HS-5 (cell line): ENCODE measurements at places on chromosomes 12 and 14.

GRCh38 chr14:91614187-91614586 is 104.1 kb upstream of the PPP4R3A start:
- peak; percentile 3 for DNase-seq

DNA sequence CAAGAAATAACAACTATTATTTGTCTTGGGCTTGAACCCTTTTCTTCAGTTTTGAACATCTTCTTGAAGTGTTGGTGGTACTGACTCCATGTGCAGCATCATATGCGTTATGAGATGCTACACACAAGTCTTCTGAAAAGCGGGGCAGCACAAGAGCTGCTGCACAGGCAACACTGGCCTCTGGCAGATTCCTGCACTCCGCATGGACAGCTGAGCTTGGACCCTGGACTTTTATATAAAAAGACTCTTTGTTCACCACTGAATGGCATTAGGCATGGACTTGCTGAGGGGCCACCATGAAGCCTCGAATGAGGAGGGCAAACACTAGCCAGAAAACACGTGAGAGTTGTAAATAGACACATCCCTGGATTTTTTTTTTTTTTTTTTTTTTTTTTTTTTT is 210.8 kb upstream of the NPAS3 start:
- DNase-seq = no peak

- no peak for DNase-seq
These were observed 92.8 kb upstream of the TMTC2 start for GRCh38 chr12:82593901-82594396.

DNA sequence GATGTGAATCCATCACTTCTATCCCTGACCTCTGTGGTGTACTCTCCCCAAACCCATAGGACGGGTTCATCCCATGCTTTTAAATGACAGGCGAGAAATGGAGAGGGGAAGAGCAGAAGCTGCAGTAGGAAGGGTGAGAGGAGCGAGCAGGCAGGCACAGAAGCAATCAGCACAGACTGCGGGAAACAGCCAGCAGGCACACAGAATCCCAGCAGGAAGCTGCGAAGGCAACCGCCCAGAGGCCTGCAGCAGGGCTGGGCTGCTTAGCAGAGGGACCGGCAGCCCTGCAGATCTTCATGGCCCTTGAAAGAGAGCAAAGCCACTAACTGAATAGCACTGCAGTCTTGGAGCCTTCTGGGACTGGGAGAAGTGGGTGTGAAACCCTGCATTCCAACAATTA is 287.0 kb upstream of the FKBP4 start:
- DNase-seq = no peak

GRCh38 chr14:50067723-50068495 is 48.5 kb downstream of the VCPKMT start:
- DNase-seq = no peak

DNA sequence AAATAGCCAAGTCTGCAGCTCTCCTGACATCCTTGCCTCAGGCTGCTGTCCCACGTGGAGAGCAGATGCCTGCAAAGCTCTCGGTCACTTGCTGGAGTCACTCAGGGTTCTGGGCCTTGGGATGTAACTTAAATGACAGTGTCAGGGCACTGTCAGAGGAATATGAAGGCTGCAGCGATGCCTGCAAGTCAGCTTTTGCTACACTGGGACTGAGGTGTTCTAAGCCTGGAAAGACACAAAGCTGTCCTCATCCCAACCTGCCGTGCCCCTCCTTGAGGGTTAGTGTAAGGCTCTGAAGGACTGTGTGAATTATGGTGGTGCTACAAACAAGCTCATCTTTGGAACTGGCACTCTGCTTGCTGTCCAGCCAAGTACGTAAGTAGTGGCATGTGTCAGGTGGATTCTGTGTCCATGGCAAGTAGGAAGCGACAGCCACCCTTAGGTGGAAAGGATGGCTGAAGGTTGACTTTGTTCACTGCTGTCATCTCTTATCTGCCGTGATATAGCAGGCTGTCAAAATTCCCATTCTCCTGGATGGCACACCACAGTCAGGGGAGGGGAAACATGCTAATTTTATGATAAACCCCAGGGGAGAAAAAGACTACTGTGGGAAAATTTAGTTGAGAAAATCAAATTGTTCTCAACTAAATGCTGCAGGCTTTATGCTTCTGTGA is 79.9 kb downstream of the DAD1 start:
- no peak for DNase-seq

DNA sequence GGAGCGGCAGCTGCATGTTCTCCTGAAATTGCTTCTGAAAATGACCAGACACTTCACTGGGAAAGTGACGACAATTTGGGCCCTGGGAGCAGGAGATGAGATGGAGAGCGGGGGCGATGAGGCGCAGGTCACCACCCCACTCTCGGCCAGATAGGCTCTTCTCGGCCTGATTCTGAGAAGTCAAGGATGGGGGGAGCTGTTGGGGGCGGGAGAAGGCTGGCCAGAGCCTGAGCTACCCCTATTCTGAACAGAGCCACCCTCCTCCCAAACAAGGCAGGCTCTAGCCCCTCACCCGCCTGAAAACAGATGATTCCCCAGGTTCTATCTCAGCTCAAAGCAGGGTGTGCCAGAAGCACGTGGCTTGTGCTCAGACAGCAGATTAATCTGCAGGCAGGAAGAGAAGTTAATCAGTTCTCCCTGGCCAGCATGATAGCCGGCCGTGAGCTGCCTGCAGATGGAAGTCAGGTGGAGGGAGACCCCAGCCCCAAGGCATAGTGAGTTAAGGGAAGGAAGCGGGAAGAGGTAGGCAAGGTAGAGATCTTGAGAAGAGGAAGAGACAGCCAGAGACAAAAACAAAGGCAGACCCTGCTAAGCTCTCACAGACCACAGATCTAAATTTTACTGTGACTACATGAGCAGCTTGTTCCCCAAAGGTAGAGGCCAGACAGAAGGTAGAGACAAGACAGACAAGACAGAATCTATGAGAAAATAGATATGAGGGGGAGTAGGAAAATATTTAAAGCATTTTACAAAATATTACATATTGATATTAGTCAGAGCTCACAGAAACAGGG is 10.9 kb upstream of the TAC3 start:
- no peak for DNase-seq

DNA sequence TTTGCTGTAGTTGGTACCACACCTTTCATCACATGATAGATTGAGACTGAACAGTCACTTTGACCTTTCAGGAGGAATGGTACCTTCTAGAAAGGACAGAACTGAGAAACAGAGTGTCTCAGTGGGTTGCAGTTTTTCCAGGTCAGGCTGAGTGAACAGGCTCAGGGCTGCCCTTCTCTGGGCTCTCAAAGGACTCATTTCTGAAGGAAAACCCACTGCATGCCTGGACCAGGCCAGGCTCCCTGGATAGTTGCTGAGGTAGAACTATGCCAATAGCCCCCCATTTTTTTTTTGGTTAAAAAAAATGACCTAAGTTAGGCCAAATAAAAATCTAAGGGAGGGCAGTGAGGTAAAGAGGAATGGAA is 148.1 kb upstream of the EGLN3 start:
- no peak for DNase-seq

DNA sequence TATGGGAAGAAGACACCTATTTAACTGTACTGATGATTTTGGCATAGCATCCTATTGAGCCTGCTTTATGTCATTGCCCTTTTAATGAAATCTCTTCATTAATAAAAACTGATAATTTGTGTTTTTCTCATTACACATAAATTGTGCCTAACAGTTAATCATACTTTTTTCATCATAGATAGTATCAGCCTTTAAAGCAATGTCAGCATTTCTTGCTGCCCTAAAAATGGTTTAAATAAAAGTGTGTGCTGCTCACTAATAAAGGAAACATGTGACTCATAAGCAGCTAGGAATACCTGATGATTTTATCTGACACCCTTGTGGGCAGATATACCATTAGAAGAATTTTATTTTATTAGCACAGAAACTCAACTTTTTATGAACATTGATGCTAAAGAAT is 26.7 kb downstream of the TBK1 start:
- DNase-seq = no peak

DNA sequence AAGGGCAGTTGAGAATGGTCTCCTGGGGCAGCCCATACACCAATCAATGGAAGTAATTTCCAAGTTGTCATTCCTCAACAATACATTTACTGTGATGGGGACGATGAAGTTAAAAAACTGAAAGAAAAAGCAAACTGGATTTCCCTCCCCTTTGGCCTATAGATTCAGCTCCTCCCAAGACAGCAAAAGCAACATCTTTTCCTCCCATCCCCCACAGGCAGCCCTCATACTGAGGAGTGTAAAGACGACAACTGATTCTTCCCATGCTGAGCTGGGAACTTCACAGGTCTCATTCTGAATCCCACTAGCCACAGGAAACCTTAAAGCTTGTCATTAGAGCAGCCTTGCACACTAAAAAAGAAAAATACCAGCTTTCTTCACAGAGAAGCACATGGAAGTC is 48.5 kb downstream of the PITPNM2 start:
- no peak for DNase-seq

GRCh38 chr14:84442521-84442920 is 1087.4 kb upstream of the FLRT2 start:
- no peak for DNase-seq

DNA sequence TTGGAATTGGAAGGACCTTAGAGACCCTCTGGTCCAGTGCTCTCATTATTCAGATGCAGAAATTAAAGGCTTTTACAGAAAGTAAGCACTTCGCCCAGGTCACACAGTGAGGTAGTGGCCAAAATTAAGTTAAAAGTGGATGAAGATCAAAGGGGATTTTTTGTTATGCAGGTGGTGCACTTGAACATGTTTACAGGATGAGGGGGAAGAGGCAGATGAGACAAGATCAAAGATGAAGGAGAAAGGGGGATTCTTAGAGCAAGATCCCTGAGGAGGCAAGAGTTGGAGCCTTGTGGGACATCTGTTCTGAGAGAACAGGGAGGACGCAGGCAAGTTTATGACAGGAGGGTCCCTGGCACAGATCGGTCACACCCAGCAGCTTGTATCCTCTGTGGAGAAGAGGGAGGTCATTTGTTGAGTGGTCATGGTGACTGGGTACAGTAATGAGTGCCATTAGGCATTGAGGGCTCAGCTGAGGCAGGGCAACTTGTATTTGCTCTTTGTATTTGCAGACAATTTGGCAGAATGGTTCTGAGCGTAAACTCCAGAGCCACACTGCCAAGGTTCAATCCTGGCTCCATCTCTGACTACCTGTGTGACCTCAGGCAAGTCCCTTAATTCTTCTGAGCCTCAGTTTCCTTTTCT is 84.0 kb downstream of the BORCS5 start:
- DNase-seq = no peak

GRCh38 chr14:106459971-106460730 is 933.8 kb downstream of the TMEM121 start:
- DNase-seq = no peak

DNA sequence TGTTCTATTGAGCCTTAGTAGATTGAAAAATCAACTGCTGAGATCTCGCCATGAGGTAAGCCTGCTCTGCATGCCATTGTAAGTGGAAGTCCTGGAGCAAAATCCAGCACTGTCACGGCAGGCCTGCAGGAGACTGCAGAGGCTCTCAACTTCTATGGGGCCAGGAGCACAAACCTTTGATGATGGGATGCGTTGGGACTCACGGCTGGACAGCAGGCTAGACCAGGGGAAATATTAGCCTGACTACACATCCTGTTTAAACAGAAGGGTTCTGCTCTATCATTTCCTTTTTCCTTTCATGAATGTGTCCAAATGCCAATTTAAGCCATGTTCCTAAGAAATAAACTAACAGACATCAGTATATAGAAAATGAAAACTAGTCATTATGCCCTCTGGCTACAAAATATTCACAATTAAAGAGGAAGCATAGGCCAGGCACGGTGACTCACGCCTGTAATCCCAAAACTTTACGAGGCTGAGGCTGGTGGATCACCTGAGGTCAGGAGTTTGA is 33.9 kb upstream of the RASSF8 start:
- no peak for DNase-seq

DNA sequence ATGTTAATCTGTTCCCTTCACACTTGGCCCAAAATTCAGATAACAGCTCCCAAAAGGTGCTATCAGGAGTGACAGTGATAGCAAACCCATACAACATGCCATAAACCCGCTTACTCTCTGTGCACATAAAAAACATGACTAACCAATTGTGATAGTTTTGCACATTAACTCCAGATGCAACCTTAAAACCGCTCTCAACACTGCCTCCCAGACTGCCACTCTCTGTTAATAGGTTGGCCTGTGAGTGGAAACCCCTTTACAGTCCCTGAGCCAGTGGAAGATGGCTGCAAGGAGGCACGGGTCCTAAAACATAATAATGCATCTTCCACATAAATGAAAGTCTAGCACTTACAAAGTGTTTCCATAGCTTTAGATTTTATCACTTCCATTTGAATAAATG is 12.0 kb upstream of the TMTC1 start:
- no peak for DNase-seq

DNA sequence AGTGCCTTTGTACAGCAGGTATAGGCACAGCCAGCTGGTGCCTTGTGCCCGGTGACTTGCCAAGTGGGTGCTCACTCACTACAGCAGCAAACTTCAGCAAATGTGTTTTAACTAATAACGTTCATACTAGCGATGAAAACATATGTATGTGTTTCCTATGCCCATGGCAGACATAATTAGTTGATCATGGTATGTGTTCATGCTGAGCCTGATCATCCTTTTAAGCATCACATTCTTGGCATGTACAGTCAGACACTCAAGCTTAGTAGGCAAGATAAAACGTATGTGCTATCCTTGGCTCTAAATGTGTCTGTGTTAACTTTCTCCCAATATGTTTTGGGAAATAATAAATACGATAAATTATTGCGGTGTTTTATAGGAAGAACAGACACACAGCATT is 55.6 kb downstream of the RASSF8 start:
- no peak for DNase-seq

- DNase-seq = no peak
These were observed 1.8 kb upstream of the AQP5 start for GRCh38 chr12:49959685-49960473.

DNA sequence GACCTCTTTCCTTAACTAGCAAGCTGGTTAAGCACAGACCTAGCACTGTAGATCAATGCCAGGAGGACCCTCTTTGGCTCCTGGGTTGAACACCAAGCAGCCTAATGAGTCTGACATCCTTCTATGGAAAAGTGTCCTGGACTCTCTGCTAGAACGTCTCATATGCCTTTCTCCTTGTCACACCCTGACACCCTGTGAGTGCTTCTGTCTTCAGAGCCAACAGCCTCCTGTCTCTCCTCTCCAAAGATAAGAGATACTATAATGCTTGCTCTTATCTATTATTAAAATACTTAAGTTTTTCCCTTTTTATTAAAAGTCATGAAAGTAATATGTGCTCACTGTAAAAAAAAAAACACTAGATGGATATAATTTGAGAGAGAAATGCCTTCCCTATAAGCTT is 222.7 kb downstream of the FOXN3 start:
- DNase-seq = no peak

- no peak for DNase-seq
These were observed 202.6 kb upstream of the RGS6 start for GRCh38 chr14:71729596-71729995.

GRCh38 chr14:103628221-103628683 is 759 bp upstream of the KLC1 start:
- DNase-seq = no peak

GRCh38 chr12:123659996-123660727 is 10.8 kb upstream of the TCTN2 start:
- DNase-seq = peak; percentile 84

- no peak for DNase-seq
These were observed 235.1 kb upstream of the PWP1 start for GRCh38 chr12:107450541-107450940.

GRCh38 chr12:69254862-69255261 is 15.5 kb downstream of the CPSF6 start:
- no peak for DNase-seq
